ENCODE measurements at places on chromosomes 2 and 18. TPM values are rescaled to one million over a fixed set of nuclear protein-coding genes. Genes with fewer than 3 reads are reported as not detected.

The L3MBTL4 gene
- total RNA-seq, result 1.9 TPM

The GKN1 gene
- total RNA-seq, result not detected

The FSHR gene
- total RNA-seq, result not detected

The TNFAIP6 gene
- total RNA-seq, result 6.0 TPM

The SP140L gene
- total RNA-seq, result 3.6 TPM

The BCL11A gene
- total RNA-seq, result 6.8 TPM

The LAMA1 gene
- total RNA-seq, result 25.8 TPM

The UGT1A7 gene
- total RNA-seq, result 1.4 TPM

The CDCA7 gene
- 3.1 TPM for total RNA-seq

The TMEM17 gene
- total RNA-seq, result 1.2 TPM

The RIT2 gene
- total RNA-seq, result not detected

The TRIB2 gene
- total RNA-seq, result 11.5 TPM

The GPR75 gene
- total RNA-seq, result 0.96 TPM

The GATA6 gene
- total RNA-seq, result 5.1 TPM

The GPR17 gene
- not detected for total RNA-seq

The CIB4 gene
- not detected for total RNA-seq

The MYL1 gene
- not detected for total RNA-seq

The SCYGR4 gene
- total RNA-seq, result not detected

The MAP4K4 gene
- total RNA-seq, result 74.5 TPM

The SEH1L gene
- 90.4 TPM for total RNA-seq

The SLC14A1 gene
- not detected for total RNA-seq

The IHH gene
- not detected for total RNA-seq

The CPS1 gene
- 19.8 TPM for total RNA-seq

The IL1B gene
- total RNA-seq, result 169 TPM

The CYP27A1 gene
- total RNA-seq, result 3.9 TPM

The ASB18 gene
- total RNA-seq, result not detected

The REG1A gene
- not detected for total RNA-seq

The SCN7A gene
- total RNA-seq, result under 0.01 TPM

The TRIM43B gene
- not detected for total RNA-seq

The SCN9A gene
- total RNA-seq, result 2.4 TPM

The WNT10A gene
- total RNA-seq, result 7.7 TPM

The IKZF2 gene
- total RNA-seq, result 7.0 TPM

The ECEL1 gene
- total RNA-seq, result not detected

The MZT2B gene
- total RNA-seq, result 180 TPM

The ICOS gene
- not detected for total RNA-seq

The COBLL1 gene
- 6.7 TPM for total RNA-seq

The FASTKD2 gene
- total RNA-seq, result 48.9 TPM

Data from tracheal epithelial cell (primary cell).